Stimulated activated CD8-positive, alpha-beta memory T cell treated with anti-CD3 and anti-CD28 coated beads, Interleukin-2, amount 100 ng/mL, for 1 hour (primary cell): ENCODE measurements at places on chromosomes 2 and 18.
A peak's percentile ranks its signal among the peaks of the same experiment; 100 is the strongest.

DNA sequence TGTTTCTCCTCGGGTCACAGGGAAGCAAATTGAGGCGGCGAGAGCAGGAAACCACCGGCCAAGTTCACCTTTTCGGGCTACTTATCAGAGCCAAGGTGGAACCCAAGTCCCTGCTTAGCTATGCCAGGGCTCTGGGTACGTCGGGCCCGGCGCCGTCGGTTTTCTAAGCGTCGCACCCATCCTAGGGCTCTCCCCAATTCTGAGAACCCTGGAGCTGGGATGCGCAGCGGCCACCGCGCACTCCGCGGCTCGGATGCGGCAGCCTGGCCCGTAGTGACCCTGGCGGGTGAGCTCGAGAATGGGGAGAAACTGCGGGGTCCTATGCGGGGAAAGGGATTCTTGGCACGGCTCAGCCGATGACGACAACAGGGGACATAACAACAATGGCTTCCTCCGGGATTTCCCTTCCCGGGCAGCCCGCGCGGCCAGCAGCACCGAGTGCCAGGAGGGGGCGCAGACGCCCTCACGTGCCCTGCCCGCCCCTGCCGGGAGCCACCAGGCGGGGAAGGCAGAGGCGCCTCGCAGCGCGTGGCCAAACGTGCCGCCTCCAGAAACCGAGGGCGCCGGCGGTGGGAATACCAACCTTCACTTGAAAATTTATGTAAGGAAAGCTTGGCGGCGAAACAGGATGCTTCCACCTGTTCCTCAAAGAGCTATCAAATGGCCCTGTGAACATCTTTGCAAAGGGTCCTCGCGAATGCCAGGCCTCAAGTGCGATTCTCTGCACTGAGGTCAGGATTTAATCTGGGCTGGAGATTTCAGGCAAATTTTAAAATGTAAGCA is 2.1 kb upstream of the SLC30A3 start:
- DNase-seq: peak; percentile 46

DNA sequence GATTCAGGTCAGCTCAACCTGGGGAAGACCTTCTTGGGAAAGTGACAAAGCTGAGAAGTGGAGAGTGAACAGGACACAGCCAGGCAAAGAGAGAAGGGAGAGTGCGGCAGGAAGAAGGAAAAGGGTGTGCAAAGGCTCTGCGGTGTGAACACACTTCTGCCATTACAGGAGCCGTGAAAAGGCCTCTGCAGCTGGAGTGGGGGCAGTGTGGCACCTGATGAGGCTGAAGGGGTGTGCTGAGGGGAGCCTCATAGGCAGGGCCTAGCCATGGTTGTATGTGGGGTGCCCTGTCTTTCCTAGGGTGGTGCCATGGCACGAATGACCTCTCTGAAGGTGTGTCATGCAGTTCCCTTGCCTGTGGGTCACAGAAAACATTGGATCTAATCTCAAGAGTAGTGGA is 347.6 kb downstream of the CYRIA start:
- no peak for DNase-seq

DNA sequence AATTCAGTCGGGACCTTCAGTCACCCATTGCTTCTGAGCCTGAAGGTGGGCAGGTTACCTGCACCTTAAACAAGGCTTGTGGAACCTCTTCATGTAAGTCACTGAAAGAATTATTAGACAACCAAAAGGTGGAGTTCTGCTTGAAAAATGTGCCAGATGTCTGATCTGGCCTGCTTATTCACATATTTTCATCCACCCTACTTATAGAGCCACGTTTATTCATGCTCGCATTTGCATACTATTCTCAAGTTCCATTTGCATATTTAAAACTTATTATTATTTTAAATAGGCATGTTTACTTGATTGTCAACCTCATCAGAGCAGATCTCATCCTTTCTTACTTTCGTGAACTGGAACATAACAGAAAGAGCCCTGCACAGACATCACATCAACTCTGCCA is 140.0 kb upstream of the NABP1 start:
- DNase-seq: no peak

DNA sequence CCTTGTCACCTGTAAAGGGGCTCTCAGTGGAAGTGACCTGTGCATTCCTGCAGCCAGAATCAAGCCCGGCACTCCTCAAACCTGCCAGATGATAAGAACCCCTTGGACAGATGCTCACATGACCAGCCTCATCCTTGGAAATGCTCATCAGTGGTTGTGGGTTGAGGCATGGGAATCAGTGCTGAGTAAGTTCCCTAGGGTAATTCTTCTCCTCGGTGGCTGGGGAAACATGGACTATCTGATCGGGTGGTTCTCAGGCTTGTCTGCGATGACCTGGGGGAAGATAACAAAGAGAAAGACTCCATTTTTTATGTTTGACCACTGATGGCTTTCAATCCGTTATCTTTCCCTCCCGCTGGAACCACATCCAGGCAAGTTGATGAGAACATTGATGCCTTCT is 84.0 kb downstream of the SPP2 start:
- no peak for DNase-seq

GRCh38 chr2:144083211-144083610 is 436.7 kb downstream of the ZEB2 start:
- no peak for DNase-seq

DNA sequence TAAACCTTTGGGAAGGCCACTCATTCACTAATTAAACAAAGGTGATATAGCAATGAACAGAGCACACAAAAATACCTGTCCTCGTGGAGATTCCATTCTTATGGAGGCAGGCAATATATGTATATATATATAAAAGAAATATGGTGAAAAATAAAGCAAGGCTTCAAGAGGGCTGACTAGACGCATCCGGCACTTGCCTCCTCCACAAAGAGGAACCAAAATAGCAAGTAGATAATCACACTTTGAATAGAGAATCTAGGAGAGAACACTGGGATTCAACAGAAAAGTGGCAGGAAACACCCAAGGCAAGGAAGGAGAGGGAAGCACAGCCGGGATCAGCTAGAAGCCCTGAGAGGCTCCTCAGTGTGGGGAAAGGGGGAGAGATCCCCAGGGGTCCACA is 218.4 kb upstream of the FOSL2 start:
- no peak for DNase-seq

- DNase-seq: no peak
Measured at GRCh38 chr18:44799382-44799906, 118.8 kb downstream of the SETBP1 start.

DNA sequence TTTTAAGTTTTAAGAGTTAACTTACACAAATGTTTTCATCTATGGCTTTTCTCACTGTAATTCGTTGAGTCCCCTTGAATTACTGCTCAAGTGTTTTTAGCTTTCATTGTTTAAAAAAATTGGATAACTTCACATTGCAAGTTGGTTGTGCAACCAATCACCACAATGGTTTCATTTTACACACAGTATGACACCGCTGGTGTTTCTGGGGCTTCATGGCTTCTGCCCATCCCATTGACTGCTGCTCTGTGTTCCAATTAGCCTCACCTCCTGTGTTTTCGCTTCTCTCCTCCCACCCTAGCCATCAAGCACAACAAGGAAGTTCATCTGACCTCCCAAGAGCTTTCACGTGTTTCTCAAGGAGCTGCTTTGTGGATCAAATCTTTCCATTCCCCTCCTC is 199.1 kb upstream of the CHAC2 start:
- no peak for DNase-seq

- DNase-seq: no peak
Measured at GRCh38 chr2:2166881-2167280, 164.2 kb downstream of the MYT1L start.

- no peak for DNase-seq
Measured at GRCh38 chr2:31762085-31762484, 181.3 kb upstream of the SRD5A2 start.

- DNase-seq: no peak
Measured at GRCh38 chr2:165357758-165358157, 111.7 kb upstream of the CSRNP3 start.

GRCh38 chr18:49464718-49465598 is 4.5 kb upstream of the DYM start:
- DNase-seq: no peak

DNA sequence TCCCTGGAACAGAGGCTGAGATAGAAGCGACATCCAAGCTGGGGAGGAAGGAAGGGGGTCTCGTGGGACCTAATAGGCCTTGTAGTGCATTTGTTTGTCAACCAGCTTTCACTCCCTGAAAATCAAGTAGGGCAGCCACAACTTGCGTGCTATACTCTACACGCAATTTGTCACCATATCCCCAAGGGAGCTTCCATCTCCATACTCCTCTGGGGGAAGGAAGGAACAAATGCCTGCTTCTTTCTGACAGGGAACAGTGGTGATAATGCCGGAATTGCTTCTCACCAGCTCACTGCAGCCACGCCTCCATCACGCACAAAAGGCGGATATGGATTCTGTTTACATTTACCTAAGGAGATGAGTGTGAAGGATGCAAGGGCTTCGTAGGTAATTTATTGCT is 213.4 kb downstream of the TMEM163 start:
- no peak for DNase-seq

DNA sequence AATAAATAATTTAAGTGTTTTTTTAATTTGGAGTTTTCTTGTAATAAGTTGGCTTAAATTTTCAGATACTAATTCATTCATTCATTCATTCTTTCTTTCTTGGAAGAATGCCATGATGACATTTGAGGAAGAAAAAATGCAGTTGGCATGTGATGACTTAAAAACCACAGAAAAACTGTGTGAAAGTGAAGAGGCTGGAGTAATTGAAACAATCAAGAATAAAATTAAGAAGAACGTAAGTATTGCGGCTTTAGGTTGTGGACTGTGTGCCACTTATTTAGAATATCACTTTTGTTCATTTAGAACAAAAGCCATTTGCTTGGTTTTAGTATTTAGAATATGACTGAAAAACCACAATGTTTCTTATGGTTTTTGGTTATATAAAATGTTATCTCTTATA is 51.4 kb downstream of the TTC39C start:
- DNase-seq: no peak

DNA sequence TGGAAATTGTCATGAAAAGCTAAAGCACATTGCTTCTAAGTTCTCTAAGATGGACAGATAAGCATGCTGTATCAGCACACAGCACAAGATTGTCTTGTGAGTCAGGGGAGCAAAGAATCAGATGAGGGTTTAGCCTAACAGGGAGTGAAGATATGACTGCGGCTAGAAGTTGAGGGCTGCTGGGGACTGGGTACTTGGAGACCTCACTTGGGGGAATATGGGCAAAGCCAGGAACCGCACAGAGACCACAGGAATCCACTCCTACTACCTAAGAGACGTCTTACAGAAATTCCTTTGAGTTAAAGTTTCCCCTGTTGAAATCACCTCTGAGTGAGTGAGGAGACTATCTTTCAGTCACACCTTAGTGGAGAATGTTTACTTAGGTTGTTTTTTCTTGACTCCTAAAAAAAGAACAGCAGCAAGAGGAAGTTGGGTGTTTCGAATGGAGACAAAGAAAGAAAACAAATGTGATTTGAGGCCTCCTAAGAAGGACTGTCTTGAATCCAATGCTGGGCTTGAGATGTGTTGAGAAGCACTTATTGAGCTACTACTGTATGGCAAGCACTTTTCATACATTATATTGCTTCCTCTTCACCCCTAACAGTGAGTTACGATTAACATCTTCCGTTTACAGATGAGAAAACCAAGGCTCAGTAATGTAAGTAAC is 100.7 kb downstream of the ANKRD44 start:
- DNase-seq: no peak

DNA sequence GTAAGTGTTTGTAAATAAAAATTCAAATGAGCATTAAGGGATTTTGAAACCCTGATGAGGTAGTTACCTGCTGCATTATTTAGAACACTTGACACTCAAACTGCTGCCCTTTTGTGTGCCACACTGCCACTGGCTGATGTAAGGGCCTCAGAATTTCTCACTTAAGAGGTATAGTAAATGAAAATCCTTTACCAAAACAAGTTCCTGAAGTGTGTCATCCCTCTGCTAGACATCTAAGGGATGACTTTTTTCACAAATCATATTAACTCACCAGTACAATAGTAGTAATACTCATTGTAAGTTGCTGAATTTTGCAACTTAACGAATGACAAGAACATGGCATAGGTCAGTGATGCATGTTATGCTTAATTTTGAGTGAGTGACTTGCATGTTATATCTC is 274.9 kb upstream of the UBE2E3 start:
- DNase-seq: no peak

- DNase-seq: no peak
Measured at GRCh38 chr2:18124116-18124835, 245.8 kb downstream of the KCNS3 start.

DNA sequence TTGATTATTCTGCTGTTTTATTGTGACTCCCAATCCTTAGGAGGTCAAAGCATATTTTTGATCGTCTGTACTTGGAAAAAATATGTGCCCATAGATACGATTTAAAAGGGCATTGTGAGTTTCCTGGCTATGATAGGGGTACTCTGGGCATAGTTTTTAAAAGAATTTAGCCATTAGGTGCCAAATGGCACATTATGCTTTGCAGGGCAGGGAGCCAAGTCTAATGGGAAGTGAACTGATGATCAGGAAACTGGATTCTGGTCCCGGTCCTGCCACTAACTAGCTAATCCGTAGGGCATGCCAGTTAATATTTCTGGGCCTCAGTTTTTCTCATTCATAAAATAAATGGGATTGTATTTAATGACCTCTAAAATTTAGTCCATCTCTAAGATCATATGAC is 189.3 kb downstream of the LTBP1 start:
- DNase-seq: no peak

- no peak for DNase-seq
Measured at GRCh38 chr2:237627441-237628246, at the start of gene LRRFIP1. TSS of gene LRRFIP1 (plus strand) at chr2:237627587. CDS start at chr2:237627645, 58 bp downstream.

GRCh38 chr18:59050661-59051057 is 89.0 kb upstream of the SEC11C start:
- DNase-seq: no peak

DNA sequence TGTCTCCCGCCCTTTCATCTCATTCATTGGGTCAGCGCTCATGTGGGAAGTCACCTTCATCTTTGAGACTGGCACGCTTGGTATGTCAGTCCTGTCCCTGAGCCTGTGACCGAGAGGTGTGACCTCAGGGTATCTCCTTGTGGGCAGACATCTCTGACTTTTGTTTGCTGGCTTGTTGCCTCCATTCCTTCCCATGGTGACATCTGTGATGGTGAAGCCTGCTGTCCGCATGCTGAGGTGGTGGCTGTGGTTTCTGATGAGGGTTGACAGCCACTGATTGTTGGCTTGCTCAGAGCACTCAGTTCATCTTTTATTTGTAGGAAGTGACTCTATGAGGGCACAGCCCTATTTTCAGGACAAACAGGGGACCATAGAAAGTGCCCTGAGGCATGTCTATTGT is 139.2 kb downstream of the SLC4A3 start:
- no peak for DNase-seq

- no peak for DNase-seq
Measured at GRCh38 chr2:134232868-134233727, 20.8 kb upstream of the MGAT5 start.

GRCh38 chr2:10588931-10589330 is 100.8 kb downstream of the NOL10 start:
- no peak for DNase-seq
